ENCODE measurements at places on chromosomes 11 and 22.

- DNase-seq: no peak
These were observed 10.7 kb downstream of the IL2RB start for GRCh38 chr22:37138849-37139561.

DNA sequence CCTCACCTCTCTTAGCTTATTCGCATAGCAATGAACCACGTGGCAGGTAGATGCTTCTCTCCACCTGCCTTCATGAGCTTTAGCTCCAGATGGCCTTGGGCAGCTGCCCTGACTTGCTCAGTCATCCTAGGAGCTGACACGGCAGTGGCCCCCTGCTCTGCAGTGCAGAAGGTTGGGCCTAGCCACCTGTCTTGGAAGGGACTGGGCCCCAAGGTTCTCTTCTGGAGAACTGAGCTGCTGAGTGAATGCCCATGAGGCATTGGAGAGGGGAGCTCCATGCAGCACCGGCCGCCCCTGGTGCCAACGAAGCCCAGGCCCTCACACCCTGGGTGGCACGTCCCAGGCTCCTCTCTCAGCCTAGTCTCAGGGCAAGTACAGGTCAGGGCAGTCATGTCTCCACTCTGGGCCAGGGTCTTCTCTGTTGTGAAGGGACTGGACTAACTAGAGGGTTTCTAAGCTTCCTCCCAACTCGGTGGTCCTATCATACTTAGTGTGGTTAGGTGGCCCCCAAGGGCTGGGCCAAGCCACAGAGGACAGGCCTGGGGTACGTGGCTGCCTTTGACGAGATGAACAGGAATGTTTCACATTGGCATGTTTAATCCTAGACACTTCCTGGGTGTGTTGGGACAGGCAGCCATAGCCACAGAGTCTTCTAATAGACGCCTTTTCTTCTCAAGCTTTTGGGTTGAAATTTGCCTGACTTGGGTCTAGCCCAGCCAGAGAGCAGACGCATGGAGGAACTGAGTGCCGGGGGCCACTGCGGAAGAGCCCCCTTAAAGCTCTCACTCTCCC, 47.9 kb downstream of the ALX4 start:
- no peak for DNase-seq

GRCh38 chr11:1825039-1825740, 9.6 kb upstream of the SYT8 start:
- no peak for DNase-seq

- DNase-seq: no peak
These were observed 1083.1 kb downstream of the LRRC4C start for GRCh38 chr11:40376331-40376730.

DNA sequence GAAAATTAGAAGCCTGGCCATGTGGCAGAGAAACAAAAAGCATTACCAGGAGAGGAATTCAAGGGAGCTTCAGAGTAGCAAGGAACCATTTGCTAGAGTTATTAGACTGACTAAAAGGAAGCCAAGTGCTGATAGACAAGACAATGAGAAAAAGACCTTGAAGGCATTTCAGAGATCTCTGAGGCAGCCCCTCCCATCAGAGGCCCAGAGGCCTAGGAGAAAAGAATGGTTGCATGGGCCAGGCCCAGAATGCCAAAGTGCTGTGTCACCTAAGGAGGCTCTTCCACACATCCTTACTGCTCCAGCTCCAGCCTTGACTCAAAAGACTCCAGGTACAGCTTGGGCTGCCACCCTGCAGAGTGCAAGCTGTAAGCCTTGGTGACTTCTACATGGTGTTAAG, 61.8 kb upstream of the POU2AF2 start:
- no peak for DNase-seq

DNA sequence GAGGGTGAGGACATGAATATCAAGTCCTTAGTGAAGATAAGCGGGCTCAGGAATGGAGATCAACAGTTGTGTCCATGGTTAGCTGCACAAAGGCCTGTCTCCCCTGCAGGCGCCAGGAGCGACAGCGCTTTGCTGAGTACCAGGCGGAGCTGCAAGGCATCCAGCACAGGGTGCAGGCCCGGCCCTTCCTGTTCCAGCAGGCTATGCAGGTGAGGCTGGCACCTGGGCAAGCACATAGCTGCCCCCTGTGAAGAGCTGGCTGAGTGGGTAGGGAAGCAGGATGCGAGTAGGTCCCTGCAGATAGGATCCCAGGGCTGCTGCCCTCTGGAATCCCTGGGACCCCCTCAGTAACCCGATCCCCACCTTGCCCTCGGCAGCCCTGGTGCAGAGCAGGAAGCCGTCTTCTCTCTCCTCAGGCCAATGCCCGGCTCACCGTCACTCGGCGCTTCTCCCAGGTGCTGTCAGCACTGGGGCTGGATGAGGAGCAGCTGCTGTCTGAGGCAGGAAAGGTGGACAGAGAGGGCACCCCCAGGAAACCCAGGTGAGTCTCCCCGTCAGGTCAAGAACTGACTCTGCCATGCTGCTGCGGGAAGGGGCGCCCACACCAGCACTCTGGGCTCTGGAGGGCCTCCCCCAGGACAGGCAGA, 2.6 kb upstream of the SART1 start:
- no peak for DNase-seq

DNA sequence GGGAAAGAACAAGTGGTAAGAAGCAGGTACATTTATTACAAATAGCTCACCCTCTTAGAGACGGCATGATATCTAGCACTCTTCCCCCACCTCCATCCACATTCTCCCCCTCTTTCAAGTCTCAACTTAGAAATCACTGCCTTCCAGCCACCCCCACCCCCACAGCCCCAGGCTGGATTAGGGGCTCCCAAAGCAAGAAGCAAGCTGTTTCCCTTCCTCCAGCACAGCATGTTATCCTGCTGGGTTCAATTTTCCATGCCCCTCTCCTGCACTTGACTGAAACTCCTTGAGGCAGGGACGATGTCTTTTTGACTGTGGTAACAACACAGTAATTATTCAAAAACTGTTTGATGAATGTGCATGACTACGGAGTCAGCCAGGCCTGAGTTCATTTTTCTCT, 350.7 kb downstream of the LARGE1 start:
- DNase-seq: no peak

DNA sequence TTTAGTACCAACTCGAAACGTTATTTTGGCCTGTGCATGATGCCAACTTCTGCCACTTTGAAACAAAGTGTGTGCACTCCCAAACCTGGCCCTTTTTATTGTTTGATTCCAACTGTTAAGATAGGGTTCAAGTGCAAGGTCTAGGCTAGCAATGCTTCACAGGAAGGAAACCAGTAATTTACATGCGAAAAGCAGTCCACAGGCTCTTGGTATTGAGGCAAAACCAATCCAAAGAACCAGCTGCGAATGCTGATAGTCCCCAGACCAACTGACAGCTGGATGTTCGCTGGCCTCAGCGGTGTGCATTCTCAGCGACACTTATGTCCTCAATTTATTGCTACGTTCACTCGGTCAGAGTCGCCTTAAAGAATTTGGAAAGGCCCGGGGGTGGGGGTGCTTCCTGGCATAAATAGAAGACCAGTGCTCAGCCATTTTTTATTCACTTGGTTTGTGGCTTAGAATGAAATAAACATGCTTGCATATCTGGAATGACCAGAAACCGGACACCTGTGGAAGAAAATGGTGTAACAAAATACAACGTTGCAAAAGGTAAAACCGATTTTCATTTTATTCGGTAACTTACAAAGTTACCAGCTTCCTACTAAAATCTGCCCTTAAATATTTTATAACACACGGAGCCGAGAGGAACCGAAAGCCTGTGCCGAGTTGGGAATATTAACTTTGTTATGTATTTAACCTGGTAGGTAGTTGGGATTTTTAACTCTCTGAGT, 1.6 kb downstream of the CPT1A start:
- DNase-seq: no peak

DNA sequence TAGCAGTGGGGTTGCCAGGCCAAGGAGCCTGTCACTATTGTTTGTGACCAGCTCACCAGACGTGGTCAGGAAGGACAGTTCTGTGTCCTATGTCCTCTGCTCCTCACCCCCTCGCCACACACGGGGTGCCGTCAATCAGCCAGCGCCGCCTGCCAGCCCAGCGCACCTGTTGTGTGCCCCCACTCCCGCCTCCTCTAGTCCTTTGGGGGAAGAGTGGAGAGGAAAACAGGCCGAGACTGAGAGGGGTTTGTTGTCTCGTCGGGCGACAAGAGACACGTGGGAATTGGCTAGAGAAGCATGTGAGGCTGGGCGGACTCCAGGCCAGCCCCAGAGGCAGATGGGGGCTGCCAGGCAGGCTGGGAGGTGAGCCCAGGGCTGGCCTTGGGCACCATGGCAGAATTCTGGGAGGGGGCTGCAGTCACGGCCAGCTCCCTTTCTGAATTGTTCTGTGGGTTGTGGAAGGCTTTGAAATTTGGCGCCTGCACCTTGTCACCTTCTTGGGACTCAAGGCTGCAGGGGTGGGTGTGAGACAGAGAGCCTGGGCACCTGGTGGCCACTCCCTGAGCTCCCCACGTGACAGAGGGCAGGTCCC, 3.1 kb upstream of the KCNQ1OT1 start:
- DNase-seq: no peak

DNA sequence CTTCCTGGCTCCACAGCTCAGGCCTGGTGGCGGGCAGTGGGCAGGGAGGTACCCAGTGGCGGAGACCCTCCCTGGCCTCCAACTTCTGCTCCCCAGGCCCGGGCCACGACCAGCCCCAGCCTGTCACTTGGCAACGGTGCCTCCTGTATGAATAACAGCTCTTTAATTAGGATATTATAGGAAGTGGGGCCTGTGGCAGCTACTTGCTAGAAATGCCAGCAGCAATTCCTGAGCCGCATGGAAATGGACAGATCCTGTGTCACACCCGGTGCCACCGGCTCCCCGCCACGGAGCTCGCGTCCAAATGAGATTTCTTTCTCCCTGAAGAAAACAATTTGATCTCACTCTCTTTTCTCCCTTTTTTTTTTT, 104.5 kb downstream of the CHST1 start:
- DNase-seq: no peak
